ENCODE measurements at places on chromosomes 16 and 17.

- no peak for DNase-seq
Observed at GRCh38 chr17:34368196-34368945, 5.3 kb upstream of the CCL1 start.

GRCh38 chr17:75908201-75908600 is 3.5 kb upstream of the MRPL38 start:
- no peak for DNase-seq

DNA sequence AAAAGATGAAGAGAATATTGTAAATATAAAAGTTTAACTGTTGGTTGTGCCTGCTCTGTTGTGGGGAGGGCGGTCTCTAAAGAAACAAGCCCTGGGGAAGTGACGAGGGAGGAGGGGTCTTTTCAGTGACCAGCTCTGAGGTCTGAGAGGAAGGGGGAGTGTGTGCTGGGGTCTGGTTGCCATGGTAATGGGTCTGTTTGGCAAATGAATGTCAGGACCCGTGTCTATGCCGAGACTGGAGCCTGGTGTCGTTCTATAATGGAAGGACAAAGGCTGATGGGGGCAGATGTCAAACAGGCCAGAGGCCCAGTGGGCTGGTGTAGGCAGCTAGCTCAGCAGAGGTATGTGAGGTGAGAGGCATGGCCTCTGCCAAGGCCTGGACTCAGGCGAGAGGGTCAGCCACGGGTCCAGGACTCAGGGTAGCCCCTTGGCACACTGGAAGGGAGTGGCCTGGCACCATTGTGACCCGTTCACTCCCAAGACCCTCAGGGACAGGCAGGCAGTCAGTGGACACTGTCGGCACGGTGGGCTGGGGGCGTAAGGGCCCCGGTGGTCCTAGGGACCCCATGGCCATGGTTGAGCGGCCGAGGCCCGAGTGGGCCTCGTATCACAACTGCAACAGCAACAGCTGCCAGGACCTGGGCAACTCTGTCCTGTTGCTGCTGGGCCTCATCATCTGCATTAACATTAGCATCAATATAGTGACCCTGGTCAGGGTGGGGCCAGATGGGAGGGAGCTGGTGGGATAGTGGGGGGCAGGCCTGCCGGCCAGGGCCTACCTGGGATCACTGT is at the start of gene SPEM1:
TSS of gene SPEM1 (plus strand) at position 506 of the 792 bp plus-strand sequence. CDS start at position 567, 61 bp downstream.
- no peak for DNase-seq

- no peak for DNase-seq
Observed at GRCh38 chr17:47172696-47173565, 16.2 kb downstream of the CDC27 start.

DNA sequence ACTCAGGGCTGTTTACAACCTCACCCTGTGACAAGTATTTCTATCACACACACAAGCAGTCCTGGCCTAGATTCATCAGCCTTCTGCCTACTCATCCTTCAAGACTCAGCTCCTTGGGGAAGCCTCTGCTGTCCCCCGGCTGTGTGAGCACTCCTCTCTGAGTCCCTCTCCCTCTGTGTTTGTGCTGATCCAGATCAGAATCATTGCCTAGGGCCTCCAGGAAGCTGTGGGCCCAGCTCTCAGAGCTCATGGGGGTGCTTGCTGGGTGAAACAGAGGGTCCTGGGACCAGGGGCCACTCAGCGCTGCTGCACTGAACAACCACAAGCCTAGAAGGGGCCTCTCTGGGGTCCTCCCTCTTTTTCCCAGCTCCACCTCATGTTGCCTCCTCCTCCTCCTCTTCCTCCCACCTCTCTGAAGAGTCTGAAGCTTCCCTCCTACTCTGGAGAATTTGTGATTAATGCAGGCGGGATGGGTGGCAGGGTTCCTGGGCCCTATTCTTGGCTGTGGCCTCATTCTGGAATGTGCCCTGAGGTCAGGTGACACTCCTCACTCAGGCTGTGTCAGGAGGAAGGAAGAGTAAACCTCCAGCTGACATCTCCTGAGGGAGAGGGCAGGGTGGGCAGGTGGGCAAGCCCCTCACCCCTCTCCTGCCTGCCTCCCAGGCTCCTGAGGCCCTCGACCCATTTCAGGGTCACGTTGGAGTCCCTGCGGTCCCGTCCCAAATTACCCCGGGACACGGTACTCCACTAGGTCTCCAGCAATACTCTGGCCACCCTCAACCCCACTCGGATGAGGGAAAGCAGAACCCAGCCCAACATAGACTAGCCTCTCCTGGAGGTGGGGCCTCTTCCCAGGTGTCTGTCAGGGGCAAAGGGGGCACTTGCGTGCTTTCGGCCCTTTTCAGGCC is 10.1 kb downstream of the WFIKKN2 start:
- no peak for DNase-seq

DNA sequence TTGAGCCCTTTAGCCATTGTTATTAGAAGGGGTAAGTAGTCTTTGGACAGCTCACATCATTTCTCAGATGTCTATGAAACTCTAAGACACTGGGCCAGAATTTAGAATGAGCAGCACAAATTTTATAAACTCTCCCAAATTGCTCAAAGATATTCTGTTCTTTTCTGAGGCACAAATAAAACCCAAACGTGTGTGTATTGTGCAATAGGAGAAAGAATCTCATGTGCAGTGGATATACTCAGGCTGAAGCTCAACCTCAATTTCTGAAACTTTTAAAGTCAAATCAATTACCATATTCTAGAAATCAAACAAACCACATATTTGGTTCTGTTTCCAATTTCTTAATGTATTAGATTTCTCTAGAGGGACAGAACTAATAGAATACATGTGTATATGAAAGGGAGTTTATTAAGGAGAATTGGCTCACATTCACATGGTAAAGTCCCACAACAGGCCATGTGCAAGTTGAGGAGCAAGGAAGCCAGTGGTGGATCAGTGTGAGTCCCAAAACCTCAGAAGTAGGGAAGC is 403.6 kb downstream of the RBFOX1 start:
- no peak for DNase-seq

- no peak for DNase-seq
Observed at GRCh38 chr16:11060842-11061241, 116.5 kb downstream of the CLEC16A start.

DNA sequence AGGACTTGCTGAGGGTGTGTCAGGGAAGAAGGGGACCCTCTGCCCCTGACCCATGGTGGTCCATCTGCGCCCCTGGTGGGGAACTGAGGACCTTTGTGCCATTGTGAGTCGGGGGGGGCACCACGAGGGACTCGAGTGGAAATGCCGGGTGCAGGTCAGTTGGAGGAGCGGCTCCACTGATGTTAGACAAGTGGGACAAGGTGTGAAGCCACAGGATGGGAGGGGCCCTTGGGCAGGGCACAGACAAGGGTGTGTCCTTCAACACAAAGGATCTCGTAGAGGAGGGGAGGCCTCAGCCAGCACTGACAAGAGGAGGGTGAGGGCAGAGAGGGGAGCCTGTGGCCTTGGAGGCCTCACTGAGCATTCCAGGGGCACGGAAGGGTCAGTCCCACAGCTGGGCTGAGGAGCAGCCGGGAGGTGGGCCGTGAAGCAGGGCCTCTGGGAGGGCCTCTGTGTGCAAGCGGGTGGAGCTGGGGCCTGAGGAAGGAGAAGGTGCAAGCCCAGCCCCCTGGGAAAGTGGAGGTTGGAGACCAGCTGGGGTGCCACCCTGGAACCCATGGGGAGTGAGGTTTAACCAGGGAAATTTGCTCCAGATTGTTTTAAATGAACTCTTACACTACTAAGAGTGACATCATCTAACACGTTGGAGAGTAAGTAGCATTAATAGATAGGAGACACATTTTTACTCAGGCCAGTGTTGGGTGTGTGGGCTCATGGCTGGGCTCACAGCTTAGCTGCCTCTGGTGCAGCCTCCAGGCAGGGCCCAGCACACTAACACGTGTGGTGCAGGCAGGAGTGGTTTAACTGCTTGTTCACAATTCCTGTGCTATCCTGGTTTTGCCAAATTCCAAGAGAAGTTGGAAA is 27.9 kb downstream of the NARF start:
- DNase-seq: no peak

All from GM19239 (cell line).